Stimulated activated CD8-positive, alpha-beta memory T cell treated with anti-CD3 and anti-CD28 coated beads, Interleukin-2, amount 100 ng/mL, for 1 hour (primary cell): ENCODE measurements at places on chromosomes 7 and 10.

DNA sequence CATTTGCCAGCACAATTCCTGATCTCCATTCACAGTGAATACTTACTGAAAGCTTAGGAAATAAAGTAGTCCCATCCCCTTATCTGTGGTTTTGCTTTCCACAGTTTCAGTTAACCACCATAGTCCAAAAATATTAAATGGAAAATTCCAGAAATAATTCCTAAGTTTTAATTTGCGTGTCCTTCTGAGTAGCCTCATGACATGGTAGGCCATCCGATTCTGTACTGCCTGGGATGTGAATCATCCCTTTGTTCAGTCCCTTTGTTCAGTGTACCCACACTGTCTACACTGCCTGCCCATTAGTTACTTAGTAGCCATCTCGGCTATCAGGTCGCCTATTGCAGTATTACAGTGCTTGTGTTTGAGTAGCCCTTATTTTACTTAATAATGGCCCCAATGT, 14.2 kb downstream of the RAB11FIP2 start:
- DNase-seq: no peak

DNA sequence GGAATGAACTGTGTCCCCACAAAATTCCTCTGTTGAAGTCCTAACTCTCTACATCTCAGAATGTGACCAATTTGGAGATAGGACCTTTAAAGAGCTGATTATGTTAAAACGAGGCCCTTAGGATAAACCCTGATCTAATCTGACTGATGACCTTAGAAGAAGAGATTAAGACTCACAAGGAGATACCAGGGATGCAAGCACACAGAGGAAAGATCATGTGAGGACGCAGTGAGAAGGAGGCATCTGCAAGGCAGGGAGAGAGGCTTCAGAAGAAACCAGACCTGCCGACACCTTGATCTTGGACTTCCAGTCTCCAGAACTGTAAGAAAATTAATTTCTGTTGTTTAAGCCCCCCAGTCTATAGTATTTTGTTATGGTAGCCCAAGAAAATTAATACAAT, 94.9 kb upstream of the ZNF800 start:
- DNase-seq: no peak

GRCh38 chr10:36283827-36284226, 641.7 kb upstream of the FZD8 start:
- DNase-seq: no peak

GRCh38 chr10:10869592-10869991, 148.1 kb upstream of the CELF2 start:
- DNase-seq: no peak
